ENCODE measurements at places on chromosomes 5 and 9.

DNA sequence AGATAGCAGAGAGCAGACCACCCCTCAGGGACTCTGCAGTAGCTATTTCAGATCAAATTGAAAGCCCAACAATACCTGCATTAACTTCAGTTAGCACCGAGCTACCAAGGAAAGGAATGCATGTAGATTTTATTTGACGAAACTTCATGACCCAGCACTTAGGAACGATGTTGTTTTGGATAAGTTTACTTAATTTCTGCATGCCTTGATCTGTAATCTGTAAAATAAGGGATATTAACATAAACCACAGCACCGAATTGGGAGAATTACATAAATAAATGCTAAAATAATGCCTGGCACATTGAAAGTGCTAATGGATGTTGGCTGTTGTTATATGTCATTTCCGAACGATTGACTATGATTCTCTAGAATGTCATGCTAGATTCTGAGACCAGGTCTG lies 435.8 kb upstream of the CLINT1 start:
- DNase-seq = no peak

- DNase-seq = no peak
Measured at GRCh38 chr5:135916638-135917263, 21.1 kb upstream of the IL9 start.

DNA sequence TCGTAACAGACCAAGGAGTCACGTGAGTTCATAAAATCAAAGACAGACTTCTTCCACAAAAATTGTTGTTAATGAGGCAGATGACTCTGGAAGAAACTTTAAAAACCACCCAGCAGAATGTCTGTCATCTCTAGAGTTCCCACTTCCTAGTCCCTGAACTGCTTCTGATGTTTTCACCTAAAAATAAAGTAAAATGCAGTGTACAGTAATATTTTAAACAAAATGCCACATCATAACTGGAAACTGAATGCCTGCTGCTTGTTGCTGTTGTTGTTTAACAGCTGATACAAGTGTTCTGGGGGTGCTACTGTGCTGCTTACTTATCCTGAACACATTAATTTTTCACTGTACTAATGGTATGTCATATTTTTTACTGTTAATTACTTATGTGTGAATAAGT lies 577.2 kb downstream of the MTRR start:
- DNase-seq = no peak

GRCh38 chr5:143583409-143583808 lies 179.9 kb upstream of the NR3C1 start:
- no peak for DNase-seq

DNA sequence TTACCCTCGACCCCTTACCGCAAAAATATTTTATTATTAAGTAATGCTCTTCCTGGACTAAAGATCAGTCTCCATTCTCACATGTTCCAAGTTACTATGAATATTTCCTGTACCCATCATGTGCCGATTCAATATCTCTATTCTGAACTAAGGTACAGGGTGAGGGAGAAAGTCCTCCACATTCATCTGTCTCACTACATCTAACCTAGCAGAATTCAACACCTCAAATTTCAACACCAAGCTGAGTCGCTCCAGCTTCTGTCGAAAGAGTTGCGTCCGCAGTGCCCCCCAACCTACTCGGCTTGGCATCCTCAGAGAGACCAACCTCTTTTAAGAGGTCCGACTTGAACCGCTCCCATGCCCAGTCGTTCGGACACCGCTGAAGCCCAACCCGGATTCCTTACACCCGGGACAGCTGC lies 1.0 kb downstream of the CERT1 start:
- DNase-seq = peak; percentile 43

- no peak for DNase-seq
Measured at GRCh38 chr9:96174371-96174770, 127.6 kb downstream of the HSD17B3 start.

DNA sequence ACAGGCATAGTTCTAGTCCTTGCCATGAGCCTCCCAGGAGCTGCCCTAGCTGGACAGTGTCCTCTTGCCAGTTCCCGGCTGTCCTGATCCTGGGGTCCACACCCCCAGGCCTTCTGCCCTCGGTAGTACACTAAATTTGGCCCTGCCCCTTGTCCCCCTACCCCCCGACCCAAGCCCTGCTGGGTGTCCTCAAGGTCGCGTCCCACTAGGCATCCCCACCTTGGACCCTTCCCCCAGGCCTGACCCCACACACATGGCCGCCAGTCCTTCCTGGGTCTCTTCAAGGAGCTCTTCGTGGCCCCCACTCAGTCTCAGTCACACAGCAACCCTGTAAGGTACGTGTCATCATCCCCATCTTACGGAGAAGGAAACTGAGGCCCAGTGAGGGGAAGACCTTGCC lies 40.0 kb upstream of the PHYKPL start:
- no peak for DNase-seq

Data from fibroblast of pulmonary artery (primary cell).